Activated naive CD4-positive, alpha-beta T cell treated with anti-CD3 and anti-CD28 coated beads, Interleukin-2, amount 50 U/mL, for 72 hours (primary cell): ENCODE measurements at places on chromosomes 3 and 15. TPM values are rescaled to one million over a fixed set of nuclear protein-coding genes. Genes with fewer than 3 reads are reported as not detected.

The IFRD2 gene
- total RNA-seq: 100 TPM

The RBMS3 gene
- 3.3 TPM for total RNA-seq

The ADAMTS7 gene
- 4.3 TPM for total RNA-seq

The C15orf62 gene
- total RNA-seq: 2.0 TPM

The ZMYND10 gene
- 1.9 TPM for total RNA-seq

The GLDN gene
- total RNA-seq: not detected

The FNDC3B gene
- 9.2 TPM for total RNA-seq

The SLC9A9 gene
- total RNA-seq: 2.3 TPM

The SLC25A20 gene
- total RNA-seq: 20.5 TPM

DNA sequence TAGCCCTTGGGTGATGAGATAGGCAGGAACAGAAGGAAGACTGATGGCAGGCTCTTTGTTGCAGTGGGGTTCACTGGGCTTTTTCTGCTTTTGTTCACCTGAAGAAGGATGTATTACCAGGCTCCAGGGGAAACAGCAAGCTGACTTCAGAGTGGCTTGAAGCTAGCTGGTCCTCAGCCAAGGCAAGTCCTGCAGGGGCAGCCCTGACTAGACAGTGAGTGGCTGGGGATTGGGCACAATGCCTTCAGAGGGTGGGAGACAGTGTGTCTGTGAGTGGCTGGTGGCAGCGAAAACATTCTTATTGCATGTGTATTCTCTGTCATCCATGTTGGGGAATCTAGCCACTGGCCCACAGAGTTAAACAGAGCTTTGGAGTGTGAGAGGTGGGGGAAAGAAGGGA, 2.3 kb upstream of the TEX264 start:
- no peak for DNase-seq

DNA sequence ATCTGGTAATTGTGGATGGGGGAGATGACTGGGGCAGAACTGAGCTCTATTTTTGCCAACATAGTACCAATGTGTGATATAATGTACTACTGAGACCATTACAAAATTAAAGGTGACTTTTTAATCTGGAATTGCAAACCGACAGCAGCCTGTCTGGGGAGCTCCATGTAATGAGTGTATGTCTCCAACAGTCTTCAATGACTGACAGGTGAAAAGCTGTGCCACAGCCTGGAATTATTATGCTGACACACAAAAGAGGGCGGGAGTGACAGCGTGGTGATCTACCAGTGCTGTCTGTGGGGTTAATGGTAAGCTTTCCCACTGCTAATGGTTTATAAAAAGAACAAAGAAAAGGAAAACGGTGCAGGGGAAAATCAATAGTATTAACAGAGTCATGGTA, 143.4 kb downstream of the CLSTN2 start:
- no peak for DNase-seq

DNA sequence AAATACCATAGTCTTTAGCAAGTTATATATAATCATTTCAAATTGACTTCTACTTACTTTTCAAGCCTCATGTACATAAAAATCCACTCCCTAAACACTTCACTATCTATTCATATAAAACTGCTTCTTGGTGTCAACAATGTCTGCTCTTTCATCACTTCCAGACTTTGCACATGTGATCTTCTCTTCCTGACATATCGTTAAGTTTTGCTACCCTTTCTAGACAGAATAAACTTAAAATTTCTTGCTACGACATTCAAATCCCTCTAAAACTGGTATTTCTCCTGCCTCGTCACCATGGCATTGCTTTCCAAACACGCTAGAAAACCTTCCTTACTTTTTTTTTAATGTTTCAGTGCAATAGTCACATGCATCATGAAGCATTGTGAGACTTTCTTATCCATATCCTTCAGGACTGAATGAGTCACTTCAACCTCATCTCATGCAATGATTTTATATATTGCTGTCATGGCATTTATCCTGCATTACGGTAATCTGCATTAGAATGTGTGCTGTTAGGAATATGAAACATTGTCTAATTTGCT, 122.8 kb downstream of the GMNC start:
- no peak for DNase-seq

DNA sequence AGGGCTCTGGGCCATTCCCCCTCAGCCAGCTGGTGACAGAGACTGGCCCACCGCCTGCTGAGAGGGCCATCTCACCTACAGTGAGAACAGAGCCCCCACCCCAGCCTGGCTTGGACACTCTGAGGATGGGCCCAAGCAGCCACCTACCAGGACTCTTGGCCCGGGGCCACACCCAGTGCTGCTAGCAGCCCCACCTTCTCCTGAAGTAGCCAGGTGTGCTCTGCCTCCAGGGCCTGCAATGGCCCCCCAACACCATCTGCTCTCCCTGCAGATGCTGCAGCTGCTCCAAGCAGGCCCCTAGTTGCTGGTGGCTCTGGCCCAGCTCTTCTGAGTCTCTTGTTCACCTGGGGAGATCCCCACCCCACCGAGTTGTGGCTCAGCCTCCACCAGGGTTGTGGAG, 6.8 kb upstream of the CLK3 start:
- DNase-seq: no peak

GRCh38 chr3:101879623-101880284, 30.4 kb downstream of the NFKBIZ start:
- DNase-seq: no peak

DNA sequence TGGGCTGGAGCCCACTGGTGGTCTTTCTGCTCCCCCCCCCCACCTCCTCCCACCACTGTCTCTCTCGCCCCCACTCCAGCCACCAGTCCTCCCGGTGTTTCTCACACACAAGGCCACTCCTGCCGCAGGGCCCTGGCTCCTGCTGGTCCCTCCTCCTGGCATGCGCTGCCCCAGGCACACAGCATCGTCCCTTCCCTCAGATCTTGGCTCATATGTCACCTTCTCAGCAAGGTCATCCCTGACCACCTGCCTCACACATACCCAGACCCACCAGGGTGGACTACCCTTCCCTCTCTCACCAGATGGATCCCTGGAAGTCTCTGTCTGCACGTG, 101.5 kb upstream of the IQSEC1 start:
- no peak for DNase-seq

GRCh38 chr3:157572559-157573270, 69.5 kb upstream of the VEPH1 start:
- peak; percentile 59 for DNase-seq

- no peak for DNase-seq
These were observed 13.8 kb upstream of the ADPGK start for GRCh38 chr15:72797338-72797689.

- DNase-seq: no peak
These were observed 728.3 kb upstream of the SGO1 start for GRCh38 chr3:20914310-20914709.

DNA sequence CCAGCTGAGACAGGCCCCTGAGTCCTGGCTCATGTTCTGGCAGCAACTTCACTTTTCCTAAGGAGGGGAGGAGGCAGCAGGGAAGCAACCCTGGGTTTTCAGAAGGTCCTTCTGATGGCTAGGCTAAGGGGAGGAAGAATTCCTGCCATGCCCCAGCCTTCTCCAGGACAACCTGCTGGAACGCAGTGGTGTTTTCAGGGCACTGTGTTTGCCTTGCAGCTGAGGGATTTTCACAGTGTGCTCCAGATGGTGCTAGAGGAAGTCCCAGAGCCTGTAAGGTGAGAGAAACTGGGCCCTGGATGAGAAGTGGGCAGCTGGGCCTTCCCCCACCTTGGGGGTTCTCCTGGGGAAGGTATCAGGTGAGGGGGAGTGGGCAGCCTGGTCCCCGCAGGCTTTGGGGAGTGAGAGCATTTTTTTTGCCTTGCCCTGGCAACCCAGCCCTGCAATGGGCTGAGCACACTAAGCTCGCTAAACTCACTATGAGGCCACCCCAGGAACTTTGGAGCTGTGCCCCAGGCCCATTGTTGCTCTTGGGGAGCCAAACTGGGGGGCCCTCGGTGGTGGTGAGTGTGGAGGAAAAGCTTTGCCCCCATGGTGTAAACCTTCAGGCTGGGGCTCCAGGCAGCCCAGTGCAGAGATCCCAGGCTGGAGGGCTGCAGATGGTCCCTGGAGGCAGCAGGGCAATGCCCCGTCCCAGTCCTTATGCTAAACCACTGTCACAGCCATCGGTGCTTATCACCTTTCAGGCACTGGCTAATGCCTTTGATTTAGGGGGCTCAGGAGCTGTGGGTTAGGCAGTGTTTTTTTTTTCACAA, 41.1 kb downstream of the ACAA1 start:
- no peak for DNase-seq

- DNase-seq: no peak
These were observed 12.8 kb upstream of the SH3BP5 start for GRCh38 chr3:15345066-15345607.

- DNase-seq: no peak
These were observed 12.5 kb downstream of the CHDH start for GRCh38 chr3:53833700-53834099.

DNA sequence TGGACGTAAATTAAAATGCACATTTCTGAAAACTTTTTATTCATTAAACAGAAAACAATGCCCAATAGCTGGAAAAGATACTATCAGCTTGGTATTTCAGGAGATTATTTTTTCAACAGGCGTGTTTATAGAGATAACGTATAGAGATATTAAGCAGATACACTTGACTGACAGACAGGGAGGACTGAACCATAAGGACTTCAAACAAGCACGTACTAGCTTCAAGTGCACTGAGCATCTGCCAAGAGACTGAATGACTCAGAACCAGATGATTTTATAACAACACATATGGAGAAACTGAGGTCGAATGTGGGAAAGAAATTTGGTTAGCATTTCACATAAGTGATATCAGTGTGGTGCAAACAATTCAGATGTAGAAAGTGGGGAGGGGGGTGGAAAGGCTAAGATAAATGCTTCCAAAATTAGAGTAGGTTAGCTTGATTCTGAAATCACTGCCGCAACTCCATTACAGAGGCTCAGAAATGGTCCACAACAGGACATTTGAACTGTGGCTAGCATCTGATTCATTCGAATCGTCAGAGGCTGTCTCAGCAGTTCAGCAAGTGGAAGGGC, 103.5 kb downstream of the SEMA6D start:
- no peak for DNase-seq

- no peak for DNase-seq
These were observed 73.0 kb upstream of the VGLL4 start for GRCh38 chr3:11716573-11717290.

DNA sequence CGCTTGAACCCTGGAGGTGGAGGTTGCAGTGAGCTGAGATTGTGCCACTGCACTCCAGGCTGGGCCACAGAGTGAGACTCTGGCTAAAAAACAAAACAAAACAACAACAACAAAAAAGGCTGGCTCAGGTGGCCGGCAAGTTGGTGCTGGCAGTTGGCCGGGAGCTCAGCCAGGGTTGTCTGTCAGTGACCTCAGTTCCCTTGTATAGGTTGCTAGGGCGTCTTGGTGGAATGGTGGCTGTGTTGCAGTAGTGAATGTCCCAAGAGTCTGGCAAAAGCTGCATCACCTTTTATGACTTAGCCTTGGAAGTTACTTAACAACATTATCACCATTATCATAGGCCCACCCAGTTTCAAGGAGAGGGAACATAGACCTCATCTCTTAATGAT, 40.6 kb downstream of the ASB7 start:
- DNase-seq: no peak

DNA sequence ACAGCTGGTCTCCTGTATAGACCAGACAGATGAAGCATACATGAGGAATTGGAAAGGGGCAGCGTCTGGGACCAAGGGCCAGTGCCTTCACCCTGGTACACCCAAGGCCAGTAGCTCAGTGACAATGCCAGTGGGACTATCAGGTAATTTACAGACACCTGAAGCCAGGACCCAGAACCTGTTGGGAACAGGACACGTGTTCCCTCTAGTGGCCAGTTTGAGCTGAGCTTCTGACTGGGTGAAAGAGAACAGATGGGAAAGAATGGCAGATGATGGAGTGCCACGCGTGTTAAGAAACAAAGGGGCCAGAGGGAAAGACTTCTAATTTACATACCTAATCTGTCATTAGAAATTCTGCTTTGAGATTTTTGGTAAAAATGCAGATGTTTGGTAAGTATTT, 5.1 kb upstream of the SLC25A38 start:
- no peak for DNase-seq

DNA sequence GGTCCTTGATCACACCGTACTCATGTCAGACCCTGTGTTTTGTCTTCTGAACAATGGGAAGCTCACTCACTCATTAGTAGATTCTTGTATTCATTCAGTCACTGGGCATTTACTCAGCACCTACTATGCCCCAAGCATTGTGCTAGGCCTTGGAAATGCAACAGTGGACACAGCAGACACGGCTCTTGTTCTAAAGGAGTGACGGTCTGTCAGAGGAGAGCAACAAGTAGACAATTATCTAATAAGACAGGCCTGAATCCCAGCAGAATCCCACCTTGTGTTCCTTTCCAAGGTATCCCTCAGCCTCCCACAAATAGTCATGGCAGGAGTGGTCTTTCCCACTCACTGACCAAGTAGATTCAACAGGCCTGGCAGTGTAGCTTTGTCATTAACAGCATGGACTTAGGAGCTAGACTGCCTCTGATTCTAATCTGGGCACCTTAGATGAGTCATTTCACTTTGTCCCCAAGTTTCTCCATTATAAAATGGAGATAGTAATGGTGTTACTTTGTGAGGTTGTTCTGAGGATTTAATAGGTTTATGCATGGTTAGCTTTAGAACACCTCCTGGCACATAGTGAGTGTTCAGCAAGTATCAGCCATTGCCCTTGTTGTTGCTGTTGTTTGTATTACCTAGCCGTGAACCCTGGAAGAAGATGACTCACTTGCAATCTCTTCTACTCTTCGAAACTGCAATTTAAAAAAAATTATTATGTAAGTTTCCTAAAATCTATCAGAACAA, 69.1 kb downstream of the SSUH2 start:
- DNase-seq: no peak

- DNase-seq: no peak
These were observed 17.5 kb upstream of the IGSF10 start for GRCh38 chr3:151478335-151478697.

GRCh38 chr3:33139996-33140395, 26.2 kb downstream of the CRTAP start:
- DNase-seq: no peak

- DNase-seq: no peak
These were observed 29.5 kb downstream of the C2CD4B start for GRCh38 chr15:62135532-62136134.

DNA sequence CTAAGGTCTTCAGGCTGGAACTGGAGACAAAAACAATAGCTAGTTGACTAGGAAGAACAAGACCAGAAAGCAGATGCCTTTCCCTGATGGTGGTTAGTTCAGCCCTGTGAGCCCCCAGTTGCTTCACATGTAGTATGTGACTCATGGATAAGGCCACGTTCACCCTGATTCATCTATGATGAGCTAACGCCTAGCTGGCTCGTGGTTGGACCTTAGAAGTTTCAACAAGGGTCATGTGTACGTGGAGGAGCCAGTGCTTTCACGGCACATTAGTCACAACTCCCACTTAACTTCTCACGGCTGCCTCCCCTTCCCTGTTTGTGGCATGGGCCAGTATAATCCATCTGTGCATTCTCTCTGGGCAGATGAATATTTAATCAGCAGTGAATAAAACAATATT, 20.6 kb downstream of the COL8A1 start:
- no peak for DNase-seq

GRCh38 chr15:90720131-90720530, 3.0 kb downstream of the BLM start:
- DNase-seq: no peak
